ENCODE measurements at places on chromosomes 16 and 17. TPM values are rescaled to one million over a fixed set of nuclear protein-coding genes. Genes with fewer than 3 reads are reported as not detected.
A peak's percentile ranks its signal among the peaks of the same experiment; 100 is the strongest.

DNA sequence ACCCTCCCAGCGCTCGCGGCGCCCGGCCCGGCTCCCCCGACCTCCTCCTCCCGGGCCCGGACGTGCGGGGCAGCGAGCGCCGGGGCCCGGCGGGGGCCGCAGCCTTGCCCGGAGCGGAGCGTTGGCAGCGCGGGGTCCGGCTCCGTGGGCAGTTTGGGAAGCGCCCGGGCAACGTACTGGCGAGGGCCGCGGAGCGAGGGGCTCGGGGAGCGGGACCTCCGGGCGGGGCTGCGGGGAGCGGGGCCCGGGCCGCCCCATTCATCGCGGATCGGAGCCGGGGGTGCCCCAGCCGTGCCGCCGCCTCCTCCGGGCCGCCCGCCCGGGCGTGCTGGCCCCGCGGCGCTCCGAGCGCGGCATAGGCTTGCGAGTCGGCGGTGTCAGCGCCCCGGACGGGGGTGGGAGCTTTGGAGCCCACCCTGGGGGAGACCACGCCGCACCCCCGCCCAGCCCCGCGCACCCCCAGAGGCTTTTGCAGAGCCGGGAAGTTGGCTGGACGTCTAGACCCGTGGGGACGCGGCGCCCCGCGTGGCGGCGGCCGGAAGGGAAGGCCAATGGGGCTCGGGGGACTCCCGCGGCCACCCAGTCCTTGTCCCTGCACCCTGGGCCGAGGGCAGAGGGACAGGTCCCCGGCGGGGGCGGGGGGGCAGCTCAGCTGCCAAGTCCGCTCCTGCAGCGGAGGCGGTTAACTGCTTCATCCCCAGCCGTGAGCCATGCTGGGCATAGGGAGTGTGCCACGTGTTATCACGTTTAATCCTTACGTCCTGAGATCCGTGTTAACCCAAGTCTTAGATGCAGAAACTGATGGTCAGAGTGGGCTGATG, 852 bp downstream of the ZNF469 start:
- peak; percentile 68 for DNase-seq
- peaks cover 23% of the 10 kb centered on the region for H3K27me3 ChIP-seq
- peak overlapping the region; percentile 27 for H3K4me3 ChIP-seq
- peaks cover 10% of the 10 kb centered on the region for H3K36me3 ChIP-seq
- no peak overlapping the region for H3K27ac ChIP-seq

GRCh38 chr17:41052566-41052965, 2.5 kb downstream of the KRTAP2-2 start:
- no peak overlapping the region for H3K4me3 ChIP-seq
- H3K27me3 ChIP-seq, result no peaks in the 10 kb centered on the region
- H3K4me1 ChIP-seq, result no peaks in the 10 kb centered on the region
- H3K36me3 ChIP-seq, result no peaks in the 10 kb centered on the region

DNA sequence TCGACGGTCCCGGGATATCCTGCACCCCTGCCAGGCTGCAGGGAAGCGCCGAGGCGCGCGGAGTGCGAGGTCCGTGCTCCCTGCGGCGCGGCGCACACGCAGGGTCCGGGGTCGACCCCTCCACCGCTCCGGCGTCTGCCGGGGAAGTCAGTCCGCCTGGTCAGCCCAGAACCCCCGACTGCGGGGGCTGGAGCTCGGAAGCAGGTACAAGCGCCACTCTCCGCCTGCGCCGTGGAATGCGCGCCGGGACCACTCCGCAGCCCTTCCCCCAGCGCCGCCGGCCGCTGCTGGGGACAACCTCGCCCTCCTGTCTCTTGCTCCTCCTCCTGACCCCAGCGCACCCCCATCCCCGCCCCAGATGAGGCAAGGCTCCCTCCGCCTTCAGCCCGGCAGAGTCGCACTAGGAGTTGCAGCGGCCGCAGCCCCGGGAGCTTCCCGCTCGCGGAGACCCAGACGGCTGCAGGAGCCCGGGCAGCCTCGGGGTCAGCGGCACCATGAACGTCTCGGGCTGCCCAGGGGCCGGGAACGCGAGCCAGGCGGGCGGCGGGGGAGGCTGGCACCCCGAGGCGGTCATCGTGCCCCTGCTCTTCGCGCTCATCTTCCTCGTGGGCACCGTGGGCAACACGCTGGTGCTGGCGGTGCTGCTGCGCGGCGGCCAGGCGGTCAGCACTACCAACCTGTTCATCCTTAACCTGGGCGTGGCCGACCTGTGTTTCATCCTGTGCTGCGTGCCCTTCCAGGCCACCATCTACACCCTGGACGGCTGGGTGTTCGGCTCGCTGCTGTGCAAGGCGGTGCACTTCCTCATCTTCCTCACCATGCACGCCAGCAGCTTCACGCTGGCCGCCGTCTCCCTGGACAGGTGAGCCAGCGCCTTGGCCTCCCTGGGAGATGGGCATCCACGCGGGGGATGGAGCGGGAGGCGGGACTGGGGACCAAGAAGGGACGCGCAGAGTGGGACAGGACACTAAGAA, at the start of gene GALR2:
Gene GALR2, plus strand, starts transcription at position 392 of the 974 bp plus-strand sequence. Its CDS starts 103 bp downstream, at position 495.
- H3K36me3 ChIP-seq, result peaks cover 1% of the 10 kb centered on the region
- no peak for DNase-seq
- no peak within 1 kb of the TSS for H3K4me3 ChIP-seq
- no peak within 1 kb of the TSS for H3K27ac ChIP-seq
- H3K4me1 ChIP-seq, result peaks cover 46% of the 10 kb centered on the region

Gene TBC1D3C
- total RNA-seq, result not detected

GRCh38 chr16:85310868-85311585, 198.8 kb upstream of the CIBAR2 start:
- H3K4me3 ChIP-seq, result no peak overlapping the region
- H3K27me3 ChIP-seq, result no peaks in the 10 kb centered on the region
- peaks cover 91% of the 10 kb centered on the region for H3K4me1 ChIP-seq

Gene SMCR8
- total RNA-seq, result 10.7 TPM

DNA sequence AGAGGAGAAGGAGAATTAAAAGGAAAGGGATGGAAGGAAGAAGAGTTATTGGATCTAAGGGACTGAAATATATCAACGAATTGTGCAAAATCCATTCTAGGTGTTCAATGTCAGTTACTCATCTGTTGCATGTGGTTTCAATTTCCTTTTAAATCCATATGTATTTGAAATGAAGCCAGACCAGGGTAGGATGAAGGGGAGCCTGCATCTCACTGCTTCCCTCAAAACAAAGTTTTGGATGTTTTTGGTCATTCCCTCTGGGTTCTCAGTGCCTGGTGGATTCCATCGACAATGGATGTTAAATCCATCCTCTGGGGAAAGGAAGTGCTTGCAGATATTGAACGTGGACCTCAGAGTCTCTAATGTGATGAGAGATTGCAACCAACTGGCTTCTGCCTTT, 103.5 kb upstream of the XYLT1 start:
- H3K27ac ChIP-seq, result no peak overlapping the region
- H3K4me1 ChIP-seq, result no peaks in the 10 kb centered on the region
- H3K27me3 ChIP-seq, result no peaks in the 10 kb centered on the region
- H3K4me3 ChIP-seq, result no peak overlapping the region
